ENCODE measurements at places on chromosomes 3 and 15. TPM values are rescaled to one million over a fixed set of nuclear protein-coding genes. Genes with fewer than 3 reads are reported as not detected.

GRCh38 chr3:184466413-184466960 lies 86.6 kb downstream of the CHRD start:
- H3K4me3 ChIP-seq = no peak overlapping the region
- H3K4me1 ChIP-seq = no peaks in the 10 kb centered on the region
- DNase-seq = no peak

- no peak for DNase-seq
- no peaks in the 10 kb centered on the region for H3K27me3 ChIP-seq
- H3K4me1 ChIP-seq = peaks cover 2% of the 10 kb centered on the region
- H3K36me3 ChIP-seq = no peaks in the 10 kb centered on the region
- H3K4me3 ChIP-seq = no peak overlapping the region
These were observed 421.8 kb upstream of the TBL1XR1 start for GRCh38 chr3:177618873-177619733.

DNA sequence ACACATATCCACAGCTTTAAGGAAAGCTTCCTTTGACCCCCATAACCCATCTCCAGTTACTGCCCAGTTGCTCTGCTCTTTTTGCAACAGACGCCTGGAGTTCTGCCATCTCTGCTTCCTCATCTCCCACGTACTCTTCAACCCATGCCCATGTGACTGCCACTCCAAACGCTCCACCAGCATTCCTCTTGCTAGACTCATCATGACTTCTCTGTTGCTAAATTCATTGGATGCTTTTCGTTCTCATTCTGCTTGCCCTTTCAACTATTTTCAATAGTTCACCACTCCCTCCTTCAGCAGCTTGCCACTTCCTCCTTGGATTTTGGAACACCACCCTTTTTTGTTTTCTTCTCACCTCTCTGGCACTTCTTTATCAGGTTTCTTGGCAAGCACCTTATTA lies 2.7 kb upstream of the KNSTRN start:
- H3K4me1 ChIP-seq = peaks cover 12% of the 10 kb centered on the region
- no peak for DNase-seq
- H3K27me3 ChIP-seq = peaks cover 4% of the 10 kb centered on the region
- no peak overlapping the region for H3K27ac ChIP-seq

GRCh38 chr3:134904776-134905646 lies 110.0 kb downstream of the EPHB1 start:
- no peaks in the 10 kb centered on the region for H3K4me1 ChIP-seq
- no peak overlapping the region for H3K4me3 ChIP-seq
- H3K27me3 ChIP-seq = no peaks in the 10 kb centered on the region
- no peak for DNase-seq
- no peak overlapping the region for H3K27ac ChIP-seq
- H3K36me3 ChIP-seq = no peaks in the 10 kb centered on the region

DNA sequence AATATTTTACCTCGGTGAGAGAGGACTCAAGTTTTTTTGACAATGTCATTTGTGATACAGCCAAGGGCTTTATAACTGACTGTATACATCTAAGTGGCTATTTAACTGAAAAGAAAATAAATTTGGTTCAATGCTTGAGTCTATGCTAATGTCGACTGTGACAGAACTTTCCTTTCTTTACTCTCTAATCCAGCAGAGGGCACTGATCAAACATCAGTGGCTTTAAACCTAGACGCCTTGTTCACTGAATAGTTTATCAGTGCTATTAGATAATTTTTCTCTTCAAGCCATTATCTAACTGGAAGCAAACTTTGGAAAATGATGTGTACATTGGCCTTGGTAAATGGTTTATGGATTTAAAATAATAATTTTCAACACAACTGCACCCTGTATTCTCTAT lies 285.1 kb downstream of the CHL1 start:
- H3K4me3 ChIP-seq = no peak overlapping the region
- DNase-seq = no peak
- H3K27ac ChIP-seq = no peak overlapping the region

- no peak overlapping the region for H3K27ac ChIP-seq
- no peaks in the 10 kb centered on the region for H3K27me3 ChIP-seq
- no peaks in the 10 kb centered on the region for H3K4me1 ChIP-seq
- no peak for DNase-seq
- H3K4me3 ChIP-seq = no peak overlapping the region
These were observed 369.3 kb downstream of the LPP start for GRCh38 chr3:188523291-188523690.

The TMEM212 gene
- total RNA-seq = not detected

The ZNF385D gene
- total RNA-seq = 42.9 TPM

The ALG1L2 gene
- 1.9 TPM for total RNA-seq

The TRH gene
- total RNA-seq = 1.7 TPM

Data from glutamatergic neuron (in vitro differentiated cells).